Naive thymus-derived CD8-positive, alpha-beta T cell (primary cell): ENCODE measurements at places on chromosomes 16 and 17. TPM values are rescaled to one million over a fixed set of nuclear protein-coding genes. Genes with fewer than 3 reads are reported as not detected.

GRCh38 chr17:30920282-30920681 lies 1.5 kb upstream of the ADAP2 start:
- DNase-seq, result no peak
- H3K27ac ChIP-seq, result no peak overlapping the region
- H3K4me3 ChIP-seq, result no peak overlapping the region
- H3K36me3 ChIP-seq, result no peaks in the 10 kb centered on the region

DNA sequence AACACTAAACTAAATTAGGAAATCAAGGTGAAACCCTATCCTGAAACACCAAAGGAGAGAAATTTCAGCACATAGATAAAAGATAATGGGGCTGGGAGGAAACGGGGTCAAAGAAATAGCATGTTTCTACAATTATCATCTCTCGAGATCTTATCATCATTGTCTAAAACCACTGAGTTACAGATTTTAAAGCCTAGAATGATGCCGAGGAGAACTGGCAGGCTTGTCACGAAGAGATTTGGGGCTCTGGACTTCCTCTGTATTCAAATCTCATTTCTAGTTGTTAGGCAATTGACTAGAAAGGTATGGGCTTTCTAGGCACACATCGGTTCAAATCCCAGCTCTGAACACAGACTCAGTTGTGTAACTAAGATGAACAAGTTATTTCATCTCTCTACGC lies 9.3 kb downstream of the PDZD9 start:
- H3K27me3 ChIP-seq, result no peaks in the 10 kb centered on the region
- H3K27ac ChIP-seq, result no peak overlapping the region
- no peak for DNase-seq
- no peaks in the 10 kb centered on the region for H3K36me3 ChIP-seq
- no peak overlapping the region for H3K4me3 ChIP-seq
- peaks cover 2% of the 10 kb centered on the region for H3K4me1 ChIP-seq

- peaks cover 8% of the 10 kb centered on the region for H3K36me3 ChIP-seq
- H3K4me1 ChIP-seq, result peaks cover 54% of the 10 kb centered on the region
- DNase-seq, result no peak
- H3K27ac ChIP-seq, result peak overlapping the region; percentile 62
Observed at GRCh38 chr16:3580251-3580651, 3.0 kb upstream of the NLRC3 start.

Gene NOD2
- total RNA-seq, result 0.49 TPM

- peaks cover 23% of the 10 kb centered on the region for H3K4me1 ChIP-seq
- no peak overlapping the region for H3K4me3 ChIP-seq
- peaks cover under 1% of the 10 kb centered on the region for H3K27me3 ChIP-seq
- no peak for DNase-seq
- H3K27ac ChIP-seq, result no peak overlapping the region
Observed at GRCh38 chr16:17532338-17532995, 61.7 kb upstream of the XYLT1 start.

DNA sequence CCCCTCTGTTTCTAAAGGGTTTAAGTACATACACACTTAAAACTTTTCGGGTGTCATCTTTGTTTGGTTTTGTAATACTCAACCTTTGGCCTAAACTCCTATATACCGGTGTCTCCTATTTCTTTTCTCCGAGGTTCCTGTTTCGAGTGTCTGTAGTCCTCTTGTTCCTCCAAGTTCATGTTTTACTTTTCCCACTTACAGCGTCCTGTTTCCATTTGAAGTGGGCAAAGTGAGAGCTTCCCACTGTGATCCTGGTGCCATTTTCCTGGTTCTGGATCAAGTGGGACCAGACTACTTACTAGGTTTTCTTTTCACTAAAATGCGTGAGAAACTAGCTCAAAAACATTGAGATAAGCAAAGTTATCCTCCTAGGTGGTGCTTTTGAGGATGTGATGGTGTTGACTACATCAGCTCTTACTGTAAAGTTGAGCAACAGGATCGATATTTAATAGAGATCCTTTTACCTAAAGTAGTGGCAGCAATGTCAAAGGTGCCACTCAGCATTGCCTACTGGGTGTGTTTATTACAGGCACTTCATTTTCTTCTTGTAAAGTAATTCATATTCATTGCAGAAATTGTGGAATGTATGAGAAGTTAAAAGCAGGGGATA lies 1.3 kb downstream of the PSMD3 start:
- H3K4me1 ChIP-seq, result peaks cover 45% of the 10 kb centered on the region
- peak overlapping the region; percentile 96 for H3K27ac ChIP-seq
- no peaks in the 10 kb centered on the region for H3K27me3 ChIP-seq
- no peak for DNase-seq
- peaks cover 37% of the 10 kb centered on the region for H3K36me3 ChIP-seq
- H3K4me3 ChIP-seq, result peak overlapping the region; percentile 91

GRCh38 chr17:33493566-33493965 lies 200.5 kb upstream of the ASIC2 start:
- H3K27me3 ChIP-seq, result peaks cover 29% of the 10 kb centered on the region
- H3K4me1 ChIP-seq, result no peaks in the 10 kb centered on the region
- no peaks in the 10 kb centered on the region for H3K36me3 ChIP-seq

Gene RHBDL3
- total RNA-seq, result not detected

DNA sequence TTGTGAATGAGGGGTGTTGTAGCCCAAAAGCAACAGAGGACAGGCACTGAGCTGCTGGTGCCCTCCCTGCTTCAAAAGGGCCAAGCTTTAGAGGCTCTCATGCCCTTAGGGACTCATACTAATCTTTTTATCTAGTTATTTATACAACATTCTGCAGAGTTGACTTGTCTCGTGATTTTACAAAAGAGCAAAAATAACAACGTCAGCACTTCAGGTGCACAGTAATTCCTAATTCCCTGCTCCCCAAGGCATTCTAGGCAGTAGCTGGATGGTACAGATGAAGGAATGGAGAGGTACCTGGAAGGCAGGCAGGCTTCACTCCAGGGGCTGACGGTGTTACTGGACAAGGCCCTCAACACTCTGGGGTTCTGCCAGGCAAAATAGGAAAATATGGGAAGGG lies 406.7 kb upstream of the CCL2 start:
- no peaks in the 10 kb centered on the region for H3K4me1 ChIP-seq
- H3K27me3 ChIP-seq, result peaks cover 22% of the 10 kb centered on the region
- H3K4me3 ChIP-seq, result no peak overlapping the region
- no peak for DNase-seq
- H3K27ac ChIP-seq, result no peak overlapping the region

- no peaks in the 10 kb centered on the region for H3K27me3 ChIP-seq
- DNase-seq, result no peak
- H3K36me3 ChIP-seq, result peaks cover 11% of the 10 kb centered on the region
Observed at GRCh38 chr16:89136931-89137330, 34.6 kb upstream of the CDH15 start.

DNA sequence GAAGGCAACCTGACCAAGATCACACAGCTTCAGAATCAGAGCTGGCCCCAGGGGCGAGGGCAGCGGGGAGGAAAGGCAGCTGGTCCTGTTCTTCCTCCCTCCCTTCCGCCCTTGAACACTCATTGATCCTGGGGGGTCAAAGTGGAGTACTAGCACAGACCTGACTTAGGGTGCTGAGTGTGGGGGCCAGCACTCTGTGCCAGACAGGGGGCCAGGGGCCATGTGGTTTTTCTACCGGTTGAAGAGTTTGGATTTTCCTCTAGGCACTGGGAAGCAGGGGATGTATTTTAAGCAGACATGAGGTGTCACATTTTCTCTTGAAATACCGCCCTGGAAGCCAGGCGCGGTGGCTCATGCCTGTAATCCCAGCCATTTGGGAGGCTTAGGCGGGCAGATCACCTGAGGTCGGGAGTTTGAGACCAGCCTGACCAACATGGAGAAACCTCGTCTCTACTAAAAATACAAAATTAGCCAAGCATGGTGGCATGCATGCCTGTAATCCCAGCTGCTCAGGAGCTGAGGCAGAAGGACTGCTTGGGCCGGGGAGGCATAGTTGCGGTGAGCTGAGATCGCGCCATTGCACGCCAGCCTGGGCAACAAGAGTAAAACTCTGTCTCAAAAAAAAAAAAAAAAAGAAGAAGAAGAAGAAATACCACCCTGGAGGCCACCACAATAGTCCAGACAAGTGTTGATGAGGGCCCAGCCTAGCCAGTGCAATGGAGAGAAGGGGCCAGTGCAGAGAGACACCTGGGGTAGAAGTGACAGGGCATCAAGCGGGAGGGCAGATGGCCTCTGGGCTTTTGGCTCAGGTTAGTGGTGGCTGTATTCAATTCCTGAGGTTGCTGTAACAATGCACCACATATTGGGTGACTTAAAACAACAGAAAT lies 15.3 kb downstream of the OSBPL7 start:
- H3K4me1 ChIP-seq, result no peaks in the 10 kb centered on the region
- H3K27me3 ChIP-seq, result no peaks in the 10 kb centered on the region

GRCh38 chr17:60390925-60391470 lies 935 bp downstream of the USP32 start:
- H3K36me3 ChIP-seq, result no peaks in the 10 kb centered on the region
- H3K4me3 ChIP-seq, result peak overlapping the region; percentile 92
- H3K4me1 ChIP-seq, result peaks cover 46% of the 10 kb centered on the region
- H3K27me3 ChIP-seq, result no peaks in the 10 kb centered on the region
- peak; percentile 15 for DNase-seq
- peak overlapping the region; percentile 98 for H3K27ac ChIP-seq
